Large intestine (tissue), 12 donors: ENCODE measurements at places on chromosomes 16 and 17. TPM values are rescaled to one million over a fixed set of nuclear protein-coding genes. Genes with fewer than 3 reads are reported as not detected.
A peak's percentile ranks its signal among the peaks of the same experiment; 100 is the strongest.

DNA sequence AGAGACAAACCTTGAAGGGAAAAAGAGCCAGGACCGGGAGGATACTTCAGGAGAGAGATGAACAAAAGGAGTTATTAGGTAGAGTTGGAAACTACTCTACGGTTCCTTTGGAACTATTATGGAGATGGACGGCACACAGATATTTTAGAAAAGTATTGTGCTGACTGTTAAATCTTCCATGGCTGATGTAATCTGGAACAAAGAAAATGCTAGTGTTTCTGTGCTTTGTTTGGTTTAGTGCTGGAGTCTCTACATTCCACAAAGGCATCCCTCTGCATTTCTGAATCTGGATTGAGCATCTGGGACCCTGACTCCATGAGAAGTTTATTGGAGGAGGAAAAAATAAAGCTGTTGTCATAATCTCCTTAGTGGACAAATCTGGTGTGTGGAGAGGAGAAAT, 57.2 kb downstream of the RPGRIP1L start:
- no peak for DNase-seq

GRCh38 chr17:66541461-66542128, 239.2 kb downstream of the PRKCA start:
- DNase-seq: peak; percentile 39

DNA sequence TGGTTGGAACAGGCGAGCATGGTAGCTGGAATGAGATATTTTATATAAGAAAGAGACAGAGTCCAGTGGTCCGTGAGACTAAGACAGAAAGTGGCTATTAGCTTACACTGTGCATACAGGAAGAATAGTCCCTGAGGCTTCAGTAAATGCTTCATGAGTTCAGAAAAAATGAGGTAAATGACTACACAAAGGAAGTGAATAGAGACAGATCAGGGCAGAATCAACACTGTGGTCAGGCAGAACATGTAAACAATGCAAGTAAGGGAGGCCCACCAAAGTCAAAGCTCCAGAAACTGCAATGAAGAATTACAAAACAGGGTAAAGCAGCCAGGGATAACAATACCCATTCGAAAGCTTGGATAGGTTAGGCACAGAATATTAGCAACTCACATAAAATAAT, 4.8 kb downstream of the ABCA10 start:
- no peak for DNase-seq

DNA sequence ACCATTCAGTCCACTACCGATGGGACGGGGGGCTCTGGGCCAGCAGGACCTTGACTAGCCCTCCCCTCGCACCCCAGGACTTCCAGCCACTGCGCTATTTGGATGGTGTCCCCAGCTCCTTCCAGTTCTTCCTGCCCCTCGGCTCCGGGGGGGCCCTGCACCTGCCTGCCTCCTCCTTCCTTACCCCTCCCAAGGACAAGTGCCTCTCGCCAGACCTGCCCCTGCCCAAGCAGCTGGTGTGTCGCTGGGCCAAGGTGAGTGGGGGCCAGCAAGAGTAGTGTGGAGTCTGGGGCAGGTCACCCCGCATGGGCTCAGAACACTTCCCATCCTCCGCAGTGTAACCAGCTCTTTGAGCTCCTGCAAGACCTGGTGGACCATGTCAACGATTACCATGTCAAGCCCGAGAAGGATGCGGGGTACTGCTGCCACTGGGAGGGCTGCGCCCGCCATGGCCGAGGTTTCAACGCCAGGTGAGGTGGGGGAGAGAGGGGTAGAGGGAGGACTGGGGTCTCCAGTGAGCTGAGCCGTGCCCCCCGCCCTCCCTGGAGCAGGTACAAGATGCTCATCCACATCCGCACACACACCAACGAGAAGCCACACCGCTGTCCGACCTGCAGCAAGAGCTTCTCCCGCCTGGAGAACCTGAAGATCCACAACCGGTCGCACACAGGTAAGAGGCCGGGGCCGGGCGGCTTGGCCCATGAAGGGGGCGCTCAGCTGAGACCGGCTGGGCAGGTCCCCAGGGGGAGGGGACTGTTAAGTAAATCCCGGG, 16.2 kb downstream of the PAM16 start:
- no peak for DNase-seq

- no peak for DNase-seq
Measured at GRCh38 chr17:50225701-50226240, 24.3 kb upstream of the COL1A1 start.

- no peak for DNase-seq
Measured at GRCh38 chr16:58507195-58507962, 7.4 kb downstream of the NDRG4 start.

DNA sequence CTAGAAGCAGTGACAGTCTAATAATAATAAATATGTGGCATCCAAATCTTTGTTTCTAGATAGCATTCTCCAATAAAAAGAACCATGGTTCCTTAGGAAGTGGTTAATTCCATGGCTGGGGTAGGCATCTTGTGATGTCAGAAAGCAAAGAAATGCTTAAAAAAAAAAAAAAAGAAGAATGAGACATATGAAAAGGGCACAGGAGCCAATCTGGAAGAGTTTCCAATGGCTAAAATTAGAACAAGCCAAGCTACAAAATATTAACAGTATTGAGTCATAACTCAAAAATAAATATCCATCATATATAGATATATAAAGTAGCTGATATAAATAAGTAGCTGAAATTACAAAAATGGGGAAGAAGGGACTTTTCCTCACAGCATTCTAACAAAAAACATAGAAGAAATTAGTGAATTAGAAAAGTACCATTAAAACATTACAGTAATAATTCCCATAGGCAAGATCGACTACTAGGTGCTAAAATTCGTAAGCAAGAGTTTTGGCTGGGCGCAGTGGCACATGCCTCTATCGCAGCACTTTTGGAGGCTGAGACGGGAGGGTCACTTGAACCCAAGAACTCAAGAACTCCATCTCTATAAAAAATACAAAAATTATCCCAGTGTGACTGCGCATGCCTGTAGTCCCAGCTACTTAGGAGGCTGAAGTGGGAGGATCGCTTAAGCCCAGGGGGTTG, 111.3 kb downstream of the TRIM37 start:
- no peak for DNase-seq

GRCh38 chr17:8160741-8161221, 2.0 kb downstream of the VAMP2 start:
- no peak for DNase-seq

GRCh38 chr16:29667755-29668154, 4.7 kb downstream of the SPN start:
- DNase-seq: no peak

DNA sequence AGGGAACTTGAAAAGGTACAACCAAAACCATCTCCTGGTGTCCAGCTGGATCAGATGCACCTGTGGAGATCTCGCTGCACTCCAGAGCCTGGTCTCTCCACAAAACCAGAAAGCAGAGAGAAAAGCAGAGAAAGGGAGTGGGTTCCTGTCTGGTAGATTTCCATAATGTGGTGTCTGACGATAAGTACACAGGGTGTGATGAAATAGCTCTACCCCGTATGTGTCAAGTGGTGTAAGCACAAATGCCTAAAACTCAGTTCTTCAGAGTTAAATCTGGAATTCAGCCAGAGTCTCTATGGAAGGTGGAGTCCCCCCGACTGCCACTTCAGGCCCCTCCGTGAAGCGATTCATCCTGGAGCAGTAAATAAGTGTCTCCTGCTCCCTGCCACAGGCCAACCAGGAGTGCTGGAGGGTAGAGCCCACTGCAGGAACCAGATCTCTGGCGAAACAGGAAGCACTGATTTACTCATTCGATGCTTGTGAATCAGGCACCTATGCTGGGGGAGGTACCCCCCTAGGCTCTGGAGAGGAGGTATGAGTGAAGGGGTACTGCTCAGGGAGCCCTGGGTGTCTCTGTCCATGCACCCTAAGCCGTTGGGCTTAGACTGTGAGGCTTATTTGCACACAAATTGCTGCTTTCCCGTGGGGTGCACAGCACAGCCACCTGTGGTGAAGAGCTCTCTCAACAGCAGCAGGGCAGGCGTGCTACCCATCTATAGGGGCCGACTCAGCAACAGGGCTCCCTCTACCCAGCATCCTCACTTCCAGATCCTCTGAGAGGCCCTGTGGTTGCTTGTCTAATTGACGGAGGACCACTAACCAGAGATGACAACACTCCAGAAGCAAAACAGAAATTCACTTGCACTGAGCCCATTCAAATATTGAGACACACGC, 97.1 kb upstream of the MYOCD start:
- no peak for DNase-seq

- DNase-seq: no peak
Measured at GRCh38 chr17:50621574-50622031, 13.1 kb upstream of the ABCC3 start.

DNA sequence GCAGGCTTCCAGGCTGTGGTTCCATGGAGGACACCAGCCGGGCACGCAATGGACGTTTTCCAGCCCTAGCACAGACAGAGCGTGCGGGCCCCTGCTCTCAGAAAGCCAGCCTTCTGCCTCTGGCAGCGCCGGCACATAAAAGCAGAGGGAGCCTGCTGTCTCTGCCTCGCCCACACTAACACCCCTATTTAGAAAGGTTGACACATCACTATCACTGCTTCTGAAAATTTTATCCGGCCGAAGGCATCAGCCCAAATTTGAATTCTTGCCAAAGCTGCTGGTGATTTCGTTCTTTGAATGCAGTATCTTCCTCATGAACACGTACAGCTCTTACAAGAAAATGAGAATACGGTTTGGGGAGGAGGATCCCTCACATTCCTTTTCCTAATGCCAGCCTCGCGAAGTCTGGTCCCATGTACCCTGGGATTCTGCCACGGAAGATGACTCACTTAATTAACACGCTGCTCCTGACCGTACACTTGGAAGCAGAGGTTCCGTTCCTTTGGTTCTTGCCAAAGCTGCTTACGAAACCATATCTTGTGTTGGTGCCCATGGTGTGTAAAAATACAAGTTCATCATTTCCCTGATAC, 1.3 kb upstream of the RAB11FIP3 start:
- peak; percentile 57 for DNase-seq

GRCh38 chr16:10940501-10941079, 1.7 kb downstream of the DEXI start:
- peak; percentile 53 for DNase-seq

DNA sequence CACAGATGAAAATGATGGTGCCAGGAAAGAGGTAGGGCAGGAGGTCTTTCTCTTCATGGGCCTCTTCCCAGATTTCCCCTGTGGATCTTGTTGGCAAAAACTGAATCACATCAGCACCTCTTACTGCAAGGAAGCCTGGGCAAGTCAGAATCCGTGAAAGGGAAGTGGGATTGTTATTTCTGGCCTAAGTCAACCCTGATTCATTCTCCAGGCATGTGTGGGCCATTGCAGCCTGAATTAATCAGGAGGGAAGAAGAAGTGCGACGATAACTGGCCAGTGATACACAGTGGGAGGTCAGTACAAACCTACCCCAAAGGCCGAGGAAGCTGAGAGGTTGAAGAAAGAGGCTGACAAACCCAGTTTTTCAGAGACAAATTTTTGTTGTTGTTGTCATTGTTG, 17.9 kb upstream of the NSMCE1 start:
- no peak for DNase-seq

GRCh38 chr17:68794636-68795434, 160.4 kb downstream of the ABCA8 start:
- no peak for DNase-seq

GRCh38 chr16:11079652-11080187, 135.4 kb downstream of the CLEC16A start:
- DNase-seq: no peak

- peak; percentile 32 for DNase-seq
Measured at GRCh38 chr17:75109046-75109406, 743 bp upstream of the ARMC7 start.

- DNase-seq: no peak
Measured at GRCh38 chr16:1501630-1502029, 8.5 kb downstream of the TELO2 start.

GRCh38 chr16:57514791-57515600, 21.4 kb downstream of the CCDC102A start:
- DNase-seq: peak; percentile 75

DNA sequence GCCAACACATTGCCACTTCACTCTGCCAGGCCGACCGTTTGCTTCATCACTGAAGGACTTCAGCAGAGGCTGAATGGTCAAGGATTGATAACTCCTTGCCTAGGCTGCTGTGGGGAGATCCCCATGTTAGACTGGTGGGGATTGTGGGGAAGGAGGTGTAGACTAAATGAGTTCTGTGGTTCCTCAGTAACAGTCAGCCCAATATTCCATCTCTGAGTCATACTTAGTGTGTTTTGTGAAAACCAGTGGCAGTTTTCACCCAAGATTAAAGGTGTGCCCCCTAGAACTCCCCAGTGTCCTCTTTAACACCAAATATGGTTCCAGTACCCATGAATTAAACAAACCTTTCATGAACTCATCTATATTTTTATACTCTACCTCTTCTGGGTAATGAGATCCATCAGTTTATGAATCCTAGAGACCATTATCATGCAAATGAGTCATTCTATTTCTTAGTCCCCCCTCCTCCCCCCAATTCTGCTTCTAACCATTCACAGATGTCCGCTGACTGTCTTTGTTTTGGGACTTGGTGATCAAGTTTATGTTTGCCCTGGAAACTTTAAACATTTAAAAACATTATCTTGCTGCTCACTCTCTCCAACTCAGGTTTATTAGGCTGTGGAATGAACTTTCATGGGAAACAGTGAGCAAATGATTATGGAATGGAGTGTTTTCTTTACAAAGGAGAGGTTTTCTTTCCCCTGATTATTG, 66.8 kb upstream of the GAS7 start:
- DNase-seq: no peak

DNA sequence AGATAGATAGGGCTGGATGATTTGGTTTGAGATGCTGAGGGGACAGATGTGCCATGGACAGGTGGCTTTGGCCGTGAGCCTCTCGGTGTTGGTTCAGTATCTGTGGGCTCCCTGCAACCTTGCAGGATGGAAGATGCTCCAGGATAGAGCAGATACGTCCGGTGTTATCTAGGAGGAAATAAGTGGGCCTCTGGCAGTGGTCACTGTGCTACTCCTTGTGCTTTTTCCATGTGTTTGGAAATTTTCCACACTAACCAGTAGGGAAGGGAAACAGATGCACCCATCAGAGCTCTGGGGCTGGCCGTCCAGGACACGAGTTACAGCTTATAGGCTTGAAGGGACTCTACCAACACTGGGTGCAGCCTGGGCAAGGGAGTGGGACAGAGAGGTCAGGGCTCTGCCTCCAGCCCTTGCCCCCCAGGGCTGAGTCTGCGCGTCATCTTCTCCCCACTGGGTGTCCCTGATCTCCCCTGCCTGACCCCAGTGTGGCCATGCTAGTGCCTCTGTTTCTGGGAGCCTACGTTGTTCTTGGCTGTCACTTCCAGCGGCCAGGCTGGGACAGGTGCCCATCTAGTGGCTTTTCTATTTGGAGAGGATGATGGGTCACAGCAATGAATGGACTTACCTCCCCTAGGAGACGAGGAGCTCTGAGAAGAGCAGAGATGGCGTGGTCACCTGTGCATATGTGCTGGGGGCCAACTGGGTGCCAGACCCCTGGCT, 166.9 kb downstream of the SEC14L1 start:
- DNase-seq: no peak

GRCh38 chr17:48240562-48241130, 133.1 kb downstream of the SNX11 start:
- DNase-seq: no peak

PRCD gene
- 4.7 TPM for polyA plus RNA-seq

GPRC5C gene
- polyA plus RNA-seq: 38.8 TPM

DNAAF8 gene
- polyA plus RNA-seq: 0.78 TPM

RASD1 gene
- 20.0 TPM for polyA plus RNA-seq

KRT32 gene
- not detected for polyA plus RNA-seq

SLC5A10 gene
- 0.30 TPM for polyA plus RNA-seq

DPEP1 gene
- polyA plus RNA-seq: 165 TPM

ABCC6 gene
- 88.3 TPM for polyA plus RNA-seq

OTOP3 gene
- polyA plus RNA-seq: 13.8 TPM

DCTN5 gene
- 54.0 TPM for polyA plus RNA-seq
